ENCODE measurements at places on chromosomes 16 and 17. TPM values are rescaled to one million over a fixed set of nuclear protein-coding genes. Genes with fewer than 3 reads are reported as not detected.

Gene SLC25A10
- total RNA-seq, result 36.4 TPM

Gene C17orf100
- 2.2 TPM for total RNA-seq

Gene ELMO3
- 1.3 TPM for total RNA-seq

Gene IFI35
- 18.3 TPM for total RNA-seq

Gene POLG2
- total RNA-seq, result 18.6 TPM

Gene EFCAB13
- 1.8 TPM for total RNA-seq

Gene TEDC2
- 22.3 TPM for total RNA-seq

Gene IRX3
- total RNA-seq, result 5.2 TPM

Gene PRSS22
- 4.1 TPM for total RNA-seq

Gene UMOD
- not detected for total RNA-seq

Gene VWA3A
- total RNA-seq, result 0.03 TPM

Gene CCL7
- 0.45 TPM for total RNA-seq

Gene CD300LB
- total RNA-seq, result 0.12 TPM

Gene TRIM47
- 138 TPM for total RNA-seq

Gene TP53TG3F
- total RNA-seq, result 0.31 TPM

Gene CDRT15L2
- total RNA-seq, result not detected

Gene PRAC2
- total RNA-seq, result not detected

Gene LGALS9B
- total RNA-seq, result not detected

Gene KRTAP9-2
- not detected for total RNA-seq

Gene KIF2B
- total RNA-seq, result not detected

Gene CES1
- 30.3 TPM for total RNA-seq

Gene CES3
- total RNA-seq, result 1.7 TPM

Gene STAT3
- total RNA-seq, result 93.7 TPM

Gene CORO1A
- 3.7 TPM for total RNA-seq

Gene BLTP2
- 71.6 TPM for total RNA-seq

Gene LRRC37A
- total RNA-seq, result 0.88 TPM

Gene RPL27
- total RNA-seq, result 3,764 TPM

Gene ABCC12
- total RNA-seq, result not detected

Gene OTOP3
- not detected for total RNA-seq

Gene HOXB4
- total RNA-seq, result 0.08 TPM

Gene CPD
- 25.5 TPM for total RNA-seq

Gene SAMD14
- 0.24 TPM for total RNA-seq

Gene SNAI3
- 0.26 TPM for total RNA-seq

Gene STH
- not detected for total RNA-seq

Gene KRT36
- total RNA-seq, result not detected

Gene SNRNP25
- 70.9 TPM for total RNA-seq

Gene ESRP2
- total RNA-seq, result 0.05 TPM

Gene PLD6
- 6.7 TPM for total RNA-seq

Gene KRT12
- not detected for total RNA-seq

Gene XAF1
- total RNA-seq, result 0.03 TPM

Gene FASN
- total RNA-seq, result 142 TPM

Gene ST6GALNAC1
- total RNA-seq, result 0.34 TPM

Gene DNAH17
- total RNA-seq, result 1.5 TPM

Gene DUS2
- total RNA-seq, result 17.5 TPM

Gene CD19
- not detected for total RNA-seq

Gene WNT9B
- total RNA-seq, result not detected

Gene KRT28
- not detected for total RNA-seq

Gene RNF43
- 0.36 TPM for total RNA-seq

Gene PRCD
- total RNA-seq, result not detected

Gene ENO3
- 59.8 TPM for total RNA-seq

Gene KRT24
- total RNA-seq, result not detected

Measured in A549 treated with DMSO at 1 μM for 4 hours (cell line).